HS-27A (cell line): ENCODE measurements at places on chromosomes 16 and 17.

DNA sequence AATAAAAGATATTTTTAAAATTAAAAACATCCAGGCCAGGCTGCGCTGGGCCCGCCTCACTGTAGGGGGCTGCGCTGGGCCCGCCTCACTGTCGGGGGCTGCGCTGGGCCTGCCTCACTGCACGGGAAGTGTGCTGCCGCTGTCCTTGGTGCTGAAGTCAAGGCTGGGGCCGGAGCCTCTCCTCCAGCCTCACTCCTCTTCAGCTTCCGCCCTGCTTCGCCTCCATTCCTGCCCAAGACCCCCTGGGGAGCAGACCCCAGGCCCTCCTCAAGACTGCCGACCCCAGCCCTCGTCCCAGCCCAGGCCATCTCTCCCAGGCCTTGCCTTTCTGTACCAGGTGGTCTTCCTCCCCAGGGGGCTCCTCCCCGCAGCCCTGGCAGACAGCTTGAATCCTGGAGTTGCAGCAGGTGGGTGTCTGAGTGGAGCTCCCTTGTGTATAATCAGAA lies 26.2 kb downstream of the ENDOV start:
- DNase-seq: no peak

DNA sequence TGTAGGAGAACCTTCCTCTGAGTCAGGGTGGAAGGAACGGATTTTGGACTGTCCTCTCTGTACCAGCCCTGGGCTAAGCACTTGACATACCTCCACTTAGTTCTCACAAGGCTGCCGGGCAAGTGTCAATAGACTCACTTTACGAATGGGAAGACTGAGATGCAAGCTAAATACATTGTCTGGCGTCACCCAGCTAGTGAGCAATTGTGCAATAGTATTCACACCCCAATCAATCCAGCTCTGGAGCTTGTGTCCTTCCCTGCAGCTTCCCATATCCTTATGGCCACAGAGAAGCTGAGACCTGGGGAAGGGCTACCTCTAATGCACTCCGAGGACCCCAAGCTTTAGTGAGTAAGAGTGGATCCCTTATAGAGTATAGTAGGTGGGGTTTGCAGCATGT lies 39.8 kb downstream of the SLC6A2 start:
- DNase-seq: no peak

DNA sequence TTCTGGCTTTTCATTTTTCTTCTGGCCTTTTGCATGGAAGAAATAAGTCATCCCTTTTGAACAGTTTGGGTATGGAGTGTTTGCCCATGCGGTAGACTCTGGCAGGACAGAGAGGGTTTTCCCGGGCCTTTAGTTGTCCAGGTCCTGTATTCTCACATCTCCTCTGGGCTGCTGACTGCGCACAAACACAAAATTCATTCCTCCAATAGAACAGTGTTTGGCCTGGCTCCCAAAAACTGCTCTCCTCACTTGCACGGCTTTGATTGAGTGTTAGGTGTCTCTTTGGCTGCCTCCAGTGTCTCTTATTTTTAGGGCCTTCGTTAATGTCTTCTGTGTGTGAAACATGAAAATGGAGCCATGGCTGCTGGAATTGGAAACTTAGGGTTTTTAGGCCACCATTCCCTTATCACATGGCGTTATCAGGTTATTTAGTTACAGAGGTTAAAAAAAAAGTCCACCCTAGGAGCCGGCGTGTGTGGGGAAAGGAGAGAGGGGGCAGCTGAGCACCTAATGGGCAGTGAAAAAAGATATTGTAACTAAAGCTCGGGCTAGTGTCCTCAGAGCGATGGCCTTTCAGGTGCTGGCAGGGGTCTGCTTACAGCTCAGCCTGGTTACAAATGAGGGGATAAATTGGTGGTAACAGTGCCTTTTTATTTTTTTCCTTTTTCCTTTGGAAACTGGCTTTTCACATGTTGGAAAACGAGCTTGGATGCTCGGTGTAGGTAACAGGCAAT lies 47.3 kb downstream of the PRKCA start:
- DNase-seq: no peak

DNA sequence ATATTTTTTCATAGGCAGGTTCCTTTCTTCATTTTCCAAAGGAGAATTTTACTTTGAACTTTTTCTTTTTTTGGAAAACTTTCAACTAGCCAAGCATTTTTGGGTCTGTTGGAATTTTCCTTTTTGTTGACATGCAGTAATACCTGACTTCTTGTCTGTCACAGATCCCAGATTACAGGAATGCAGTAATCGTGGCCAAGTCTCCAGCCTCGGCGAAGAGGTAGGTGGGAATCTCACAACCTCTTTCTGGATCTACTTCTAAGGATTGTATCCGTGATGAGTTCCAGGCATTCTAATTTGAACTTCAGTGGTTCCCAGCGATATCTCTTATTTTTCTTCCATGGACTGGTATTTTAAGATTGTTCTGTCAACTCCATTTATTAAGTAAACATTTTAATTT lies 31.7 kb downstream of the PRPSAP2 start:
- no peak for DNase-seq

- no peak for DNase-seq
These were observed 10.8 kb downstream of the DHRS7C start for GRCh38 chr17:9780552-9780951.

DNA sequence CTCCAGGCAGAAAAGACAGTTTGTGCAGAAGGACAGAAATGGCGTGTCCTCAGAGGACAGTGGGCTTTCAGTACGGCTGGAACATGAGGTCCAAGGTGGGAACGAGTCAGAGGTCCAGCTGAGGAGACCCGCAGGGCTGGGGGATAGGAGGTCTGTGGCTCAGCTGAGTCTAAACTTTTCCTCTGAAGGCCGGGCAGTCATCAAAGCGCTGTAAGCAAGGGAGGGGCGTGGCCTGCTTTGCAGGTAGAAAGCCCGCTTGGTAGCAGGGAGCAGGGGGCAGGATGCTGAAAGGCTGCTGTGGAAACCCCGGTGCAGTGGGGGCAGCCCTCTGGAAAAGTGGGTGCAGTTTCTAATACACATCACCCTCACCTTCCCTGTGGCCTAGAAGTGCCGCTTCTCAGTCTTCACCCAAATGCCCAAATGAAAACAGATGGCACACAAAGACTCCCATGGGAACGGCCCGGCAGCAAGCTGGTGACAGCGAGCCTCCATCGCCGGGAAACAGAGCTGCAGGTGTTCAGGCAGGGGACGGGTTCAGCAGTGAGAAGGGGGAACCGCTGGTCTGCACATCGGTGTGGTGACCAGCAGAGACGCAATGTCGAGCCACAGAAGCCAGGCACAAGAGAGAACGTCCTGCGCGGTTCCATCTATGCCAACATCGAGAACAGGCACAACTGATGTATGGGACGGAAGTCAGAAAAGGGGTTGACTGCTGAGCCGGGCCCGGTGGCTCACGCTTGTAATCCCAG lies 12.2 kb upstream of the OSGIN1 start:
- DNase-seq: no peak

GRCh38 chr16:31016018-31016417 lies 5.6 kb upstream of the STX1B start:
- no peak for DNase-seq

DNA sequence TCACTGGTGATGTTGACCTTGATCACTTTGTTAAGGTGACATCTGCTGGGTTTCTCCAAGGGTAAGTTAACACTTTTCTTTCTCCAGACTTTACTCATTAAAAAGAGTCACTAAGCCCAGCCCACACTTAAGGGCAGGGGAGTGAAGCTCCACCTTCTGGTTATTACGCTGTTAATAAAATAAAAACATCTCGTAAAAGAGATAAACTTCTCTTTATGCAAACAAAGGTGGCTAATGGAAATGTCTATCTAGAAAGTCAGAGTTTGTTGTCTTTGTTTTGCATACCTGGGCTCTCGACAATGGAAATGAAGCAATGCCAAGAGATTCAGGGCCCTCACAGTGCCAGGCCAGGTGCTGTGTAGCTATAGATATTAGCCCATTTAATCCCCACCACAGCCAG lies 134.4 kb downstream of the ZFHX3 start:
- no peak for DNase-seq
